T-cell (primary cell): ENCODE measurements at places on chromosomes 13 and 19.

DNA sequence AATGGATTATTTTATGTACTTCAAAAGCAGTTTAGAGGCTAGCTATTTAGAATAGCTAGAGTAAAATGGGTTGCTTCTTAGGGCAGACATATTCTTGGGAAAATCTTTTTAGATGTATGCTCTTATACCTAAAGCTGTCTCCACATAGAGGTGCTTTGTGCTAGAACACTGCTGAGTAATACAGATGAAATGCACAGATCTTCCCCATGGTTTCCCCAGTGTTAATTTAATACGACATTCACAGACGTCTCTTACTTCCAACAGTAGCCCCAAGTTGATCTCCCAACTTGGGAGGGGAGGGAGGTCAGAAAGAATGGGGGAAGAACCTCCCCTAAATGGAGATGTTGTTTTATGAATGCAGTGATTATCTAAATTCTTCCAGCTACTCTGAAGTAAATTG is 16.9 kb downstream of the NALCN start:
- DNase-seq = no peak

DNA sequence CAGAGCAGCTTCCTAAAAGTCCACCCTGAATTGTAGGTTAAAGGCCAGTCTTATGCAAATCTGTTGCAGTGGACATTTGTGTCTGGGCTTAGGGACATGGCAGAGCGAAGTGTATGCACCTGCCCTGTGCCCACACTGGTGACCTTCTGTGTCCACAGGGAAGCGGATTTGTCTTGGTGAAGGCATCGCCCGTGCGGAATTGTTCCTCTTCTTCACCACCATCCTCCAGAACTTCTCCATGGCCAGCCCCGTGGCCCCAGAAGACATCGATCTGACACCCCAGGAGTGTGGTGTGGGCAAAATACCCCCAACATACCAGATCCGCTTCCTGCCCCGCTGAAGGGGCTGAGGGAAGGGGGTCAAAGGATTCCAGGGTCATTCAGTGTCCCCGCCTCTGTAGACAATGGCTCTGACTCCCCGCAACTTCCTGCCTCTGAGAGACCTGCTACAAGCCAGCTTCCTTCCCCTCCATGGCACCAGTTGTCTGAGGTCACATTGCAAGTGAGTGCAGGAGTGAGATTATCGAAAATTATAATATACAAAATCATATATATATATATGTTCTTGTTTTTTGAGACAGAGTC is 25.5 kb downstream of the CYP2B6 start:
- DNase-seq = no peak

DNA sequence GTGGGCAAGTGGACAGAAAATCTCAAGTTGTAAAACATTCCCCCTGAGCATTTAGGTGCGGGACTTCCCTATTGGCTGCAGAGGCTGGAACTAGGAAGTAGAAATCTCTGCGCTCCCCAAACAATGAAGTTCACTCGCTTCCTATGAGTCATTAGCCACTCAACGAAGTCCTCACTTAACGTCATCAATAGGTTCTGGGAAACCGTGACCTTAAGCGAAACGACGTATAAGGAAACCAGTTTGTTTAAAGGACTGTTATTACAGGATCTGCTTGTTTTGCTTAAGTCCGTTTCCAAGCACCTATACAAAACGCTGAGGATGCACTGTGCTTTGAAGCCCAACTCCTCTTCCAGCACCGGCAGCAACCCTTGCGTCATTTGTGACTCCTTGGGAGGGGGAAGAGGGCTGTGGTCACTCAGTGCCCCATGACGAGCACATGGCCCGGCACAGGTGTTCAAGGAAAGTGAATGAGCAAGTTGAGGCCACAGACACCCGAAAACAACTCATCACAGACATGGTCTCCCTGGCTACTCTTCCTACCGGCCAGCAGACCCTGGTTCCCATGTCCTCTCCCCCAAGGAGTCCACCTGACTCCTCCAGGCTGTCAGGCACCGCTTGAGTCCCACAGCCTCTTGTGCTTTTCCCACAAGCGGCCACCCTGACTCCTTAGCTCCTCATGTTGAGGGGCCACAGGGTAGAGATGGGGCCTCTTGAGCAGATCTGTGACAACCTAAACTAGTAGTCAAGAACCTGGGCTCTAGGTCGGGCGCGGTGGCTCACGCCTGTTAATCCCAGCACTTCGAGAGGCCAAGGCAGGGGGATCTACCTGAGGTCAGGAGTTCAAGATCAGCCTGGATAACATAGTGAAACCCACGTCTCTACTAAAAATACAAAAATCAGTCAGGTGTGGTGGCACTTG is 4.8 kb downstream of the RPS16 start:
- DNase-seq = peak; percentile 68

DNA sequence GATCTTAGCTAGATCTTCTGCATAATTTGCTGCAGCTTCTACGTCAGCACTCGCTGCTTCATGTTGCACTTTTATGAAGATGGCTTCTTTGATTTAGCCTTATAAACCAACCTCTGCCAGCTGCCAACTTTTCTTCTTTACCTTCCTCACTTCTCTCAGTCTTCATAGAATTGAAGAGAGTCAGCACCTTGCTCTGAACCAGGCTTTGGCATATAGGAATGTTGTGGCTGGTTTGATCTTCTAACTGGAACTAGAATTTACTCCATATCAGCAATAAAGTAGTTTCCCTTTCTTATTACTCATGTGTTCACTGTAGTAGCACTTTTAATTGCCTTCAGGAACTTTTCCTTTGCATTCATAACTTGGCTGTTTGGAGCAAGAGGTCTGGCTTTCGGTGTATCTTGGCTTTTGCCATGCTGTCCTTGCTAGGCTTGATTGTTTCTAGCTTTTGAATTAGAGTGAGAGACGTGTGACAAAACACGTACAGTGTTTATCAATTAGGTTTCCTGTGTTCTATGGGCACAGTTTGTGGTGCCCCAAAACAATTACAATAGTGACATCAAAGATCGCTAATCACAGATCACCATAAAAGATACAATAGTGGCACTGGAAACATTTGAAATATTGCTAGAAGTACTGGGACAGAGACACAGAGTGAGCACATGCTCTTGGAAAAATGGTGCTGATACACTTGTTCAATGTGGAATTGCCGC is 50.7 kb downstream of the NDFIP2 start:
- no peak for DNase-seq

- no peak for DNase-seq
Observed at GRCh38 chr13:32107474-32107873, 75.9 kb downstream of the FRY start.

DNA sequence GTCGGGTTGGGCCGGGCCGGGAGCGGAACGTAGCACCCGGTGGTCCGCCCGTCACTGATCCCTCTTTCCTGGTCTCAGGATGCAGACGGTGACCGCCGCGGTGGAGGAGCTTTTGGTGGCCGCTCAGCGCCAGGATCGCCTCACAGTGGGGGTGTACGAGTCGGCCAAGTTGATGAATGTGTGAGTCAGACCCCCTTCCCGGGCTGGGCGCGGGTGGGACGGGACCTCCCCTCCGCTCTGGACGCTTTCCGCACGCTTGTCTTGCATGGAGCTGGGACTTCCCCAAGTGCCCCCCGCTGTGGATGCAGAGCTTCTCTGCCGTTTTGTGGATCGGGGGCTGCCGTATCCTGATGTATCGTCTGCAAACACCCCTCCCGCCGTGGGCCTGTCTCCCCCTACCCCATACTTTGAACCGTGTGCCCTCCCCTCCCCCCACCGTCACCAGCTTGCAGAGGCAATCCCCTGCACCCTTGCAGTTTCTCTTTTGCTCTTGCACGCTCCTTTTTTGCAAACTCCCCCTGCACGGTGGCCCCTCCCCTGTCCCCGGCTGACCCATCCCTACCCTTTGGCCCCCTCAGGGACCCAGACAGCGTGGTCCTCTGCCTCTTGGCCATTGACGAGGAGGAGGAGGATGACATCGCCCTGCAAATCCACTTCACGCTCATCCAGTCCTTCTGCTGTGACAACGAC is 669 bp downstream of the GADD45B start:
- peak; percentile 47 for DNase-seq

- no peak for DNase-seq
Observed at GRCh38 chr13:75694722-75695121, 58.6 kb downstream of the LMO7 start.

DNA sequence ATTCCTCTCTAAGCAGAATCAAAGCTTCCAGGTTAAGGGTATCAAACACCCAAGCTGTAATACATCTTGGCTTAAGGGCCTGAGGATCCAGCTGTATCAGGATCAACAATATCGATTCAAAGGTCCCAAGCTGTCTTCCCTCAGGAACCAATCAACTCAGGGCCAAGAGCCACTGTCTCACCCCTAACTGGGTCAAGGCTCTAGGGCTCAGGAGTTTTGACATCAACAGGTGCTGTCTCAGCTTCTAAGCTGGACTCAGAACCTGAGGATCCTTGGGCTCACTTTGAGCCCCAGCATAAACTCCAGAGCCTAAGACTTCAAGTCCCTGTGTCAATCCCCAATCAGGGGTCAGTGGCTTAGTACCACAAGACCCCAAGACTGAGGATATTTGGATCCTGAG is 917 bp downstream of the FBXW9 start:
- DNase-seq = no peak

GRCh38 chr19:18613589-18614234 is 1.0 kb downstream of the TMEM59L start:
- no peak for DNase-seq

DNA sequence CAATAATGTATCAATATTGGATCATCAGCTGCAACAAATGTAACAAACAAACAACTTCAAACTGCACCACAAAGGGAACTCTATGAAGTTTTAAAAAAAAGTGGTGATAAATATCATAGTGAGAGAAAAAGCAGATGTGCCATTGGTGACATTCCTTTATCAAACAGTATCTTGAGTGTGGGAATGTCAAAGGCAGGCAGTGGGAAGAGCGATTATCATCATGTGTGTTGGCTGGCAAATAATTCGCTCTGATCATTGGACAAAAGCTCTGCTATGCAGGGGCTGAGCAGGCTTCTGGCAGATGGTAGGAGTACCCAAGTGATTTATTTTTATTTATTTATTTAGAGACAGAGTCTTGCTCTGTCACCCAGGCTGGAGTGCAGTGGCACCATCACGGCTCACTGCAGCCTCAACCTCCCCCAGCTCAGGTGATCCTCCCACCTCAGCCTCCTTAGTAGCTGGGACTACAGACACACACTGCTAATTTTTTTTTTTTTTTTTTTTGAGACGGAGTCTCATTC is 55.9 kb upstream of the RANBP3 start:
- no peak for DNase-seq

- peak; percentile 7 for DNase-seq
Observed at GRCh38 chr19:41705393-41706174, 2.8 kb upstream of the CEACAM5 start.

GRCh38 chr13:99983499-99984401 is 2.2 kb downstream of the ZIC2 start:
- DNase-seq = no peak

DNA sequence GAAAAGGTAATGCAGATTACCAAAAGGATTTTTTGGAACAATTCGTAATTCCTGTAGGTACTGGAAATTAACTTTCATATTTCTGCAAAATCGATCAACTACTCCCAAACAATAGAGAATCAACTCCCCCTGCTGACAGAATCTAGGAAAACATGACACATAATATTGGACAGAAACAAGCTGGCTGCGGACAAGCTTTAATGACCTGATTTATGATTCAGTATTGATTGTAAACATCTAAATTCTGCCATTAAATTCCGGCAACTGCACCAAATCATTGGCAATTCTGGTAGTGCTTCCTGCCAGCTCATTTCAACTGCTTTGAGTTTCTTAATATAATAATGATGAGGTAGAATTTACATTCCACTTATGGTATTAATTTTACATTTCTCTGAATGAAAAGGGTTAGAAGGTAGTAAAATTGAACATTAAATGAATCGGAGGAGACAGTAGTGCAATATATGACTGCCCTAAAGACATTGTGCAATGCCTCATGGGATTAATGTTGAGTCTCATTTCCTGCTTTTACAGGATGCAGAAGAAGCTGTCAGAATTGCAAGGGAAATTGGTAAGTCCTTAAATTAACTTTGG is 146.5 kb downstream of the PCCA start:
- DNase-seq = no peak

GRCh38 chr13:32173881-32174280 is 141.3 kb downstream of the ZAR1L start:
- DNase-seq = no peak

GRCh38 chr19:7759156-7759555 is 3.9 kb upstream of the CLEC4M start:
- no peak for DNase-seq

DNA sequence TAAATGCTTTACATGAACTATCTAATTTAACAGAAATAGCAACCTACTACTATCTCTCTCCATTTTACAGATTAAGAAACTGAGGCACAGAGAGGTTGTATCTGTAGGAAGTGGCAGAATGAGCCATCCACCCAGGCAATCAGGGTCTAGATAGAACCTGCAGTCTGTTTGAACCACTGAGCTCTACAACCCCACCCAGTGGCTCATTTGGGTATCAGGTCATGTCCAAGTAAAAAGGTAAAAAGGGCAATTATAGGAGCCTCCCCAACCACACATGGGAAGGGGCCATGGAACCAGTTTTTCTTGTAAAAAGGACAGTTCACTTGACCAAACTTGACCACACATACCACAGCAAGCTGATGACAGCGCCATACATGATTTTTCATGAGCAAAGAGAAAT is 92.9 kb upstream of the SGCG start:
- no peak for DNase-seq

- DNase-seq = no peak
Observed at GRCh38 chr19:2058570-2059421, 7.8 kb upstream of the MKNK2 start.

DNA sequence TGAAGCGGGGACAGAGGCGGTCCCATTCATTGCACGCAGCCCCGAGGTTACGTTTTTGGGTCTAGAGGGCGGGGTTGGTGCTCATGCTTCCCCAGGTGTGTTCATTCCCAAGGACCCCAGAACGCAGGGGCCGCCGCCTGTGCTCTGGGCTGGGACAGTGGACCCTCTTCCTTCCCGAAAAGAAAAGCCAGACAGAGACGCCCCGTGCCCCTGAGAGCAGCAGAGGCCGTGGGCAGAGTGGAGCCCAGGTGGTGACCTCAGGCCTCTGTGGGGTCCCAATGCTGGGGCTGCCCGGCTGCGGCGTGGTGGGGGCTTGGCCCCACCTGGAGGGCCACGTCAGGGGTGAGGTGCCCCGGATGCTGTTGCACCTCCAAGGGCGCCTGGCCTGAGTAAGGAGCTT is 15.4 kb downstream of the SGTA start:
- no peak for DNase-seq

- DNase-seq = no peak
Observed at GRCh38 chr13:41231025-41231677, 32.2 kb downstream of the MTRF1 start.

DNA sequence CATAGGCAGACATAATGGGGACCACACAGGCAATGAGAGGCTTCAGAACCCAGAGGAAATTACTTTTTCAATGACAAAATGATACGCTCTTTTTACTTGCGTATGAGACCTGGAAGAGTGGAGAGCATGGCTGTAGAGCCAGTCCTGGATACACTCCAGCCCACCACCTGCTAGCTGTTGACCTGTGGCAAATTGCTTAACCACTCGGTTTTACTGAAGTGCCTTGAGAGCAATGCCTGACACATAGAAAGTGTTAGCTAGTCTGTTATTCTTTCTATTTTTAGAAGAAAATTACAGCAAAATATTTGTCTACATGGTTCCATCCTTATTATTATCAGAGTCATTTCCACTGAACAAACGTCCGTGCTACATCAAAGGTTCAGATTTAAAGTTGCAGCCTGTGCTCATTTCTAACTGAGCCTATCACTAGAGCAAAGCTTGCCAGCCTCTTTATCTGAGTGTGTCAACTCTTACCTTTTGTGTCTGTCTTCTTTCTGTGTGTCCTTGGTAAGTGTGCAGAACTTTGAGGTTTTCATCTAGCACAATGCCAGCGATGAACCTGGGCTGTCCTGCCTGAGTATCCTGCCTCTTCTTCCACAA is 9.6 kb upstream of the GPR183 start:
- no peak for DNase-seq

- DNase-seq = no peak
Observed at GRCh38 chr13:94121686-94122085, 357.8 kb downstream of the DCT start.
